HFFc6 (cell line): ENCODE measurements at places on chromosomes 5 and 9.

DNA sequence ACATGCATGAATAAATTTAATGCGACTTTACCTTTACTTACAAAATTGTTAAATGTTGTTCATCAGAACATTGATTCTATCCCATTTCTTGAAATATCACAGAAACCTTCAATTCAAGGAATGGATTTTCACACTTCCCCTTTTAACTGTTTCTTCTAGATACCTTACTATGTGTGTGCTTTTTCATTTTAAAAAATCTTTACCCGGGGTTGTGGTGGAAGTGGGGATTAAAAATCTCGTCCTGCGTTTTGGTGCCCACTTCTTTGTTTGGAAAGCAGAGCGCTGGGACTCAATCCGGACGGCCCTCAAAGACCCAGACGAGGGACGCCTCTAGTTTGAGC is 5.8 kb upstream of the MEF2C start:
- no peaks in the 10 kb centered on the region for H3K36me3 ChIP-seq
- H3K4me1 ChIP-seq, result peaks cover 26% of the 10 kb centered on the region
- DNase-seq, result no peak
- H3K27me3 ChIP-seq, result peaks cover 4% of the 10 kb centered on the region; the same call in 1 of the 2 replicates
- peak overlapping the region; percentile 94 for H3K4me3 ChIP-seq

DNA sequence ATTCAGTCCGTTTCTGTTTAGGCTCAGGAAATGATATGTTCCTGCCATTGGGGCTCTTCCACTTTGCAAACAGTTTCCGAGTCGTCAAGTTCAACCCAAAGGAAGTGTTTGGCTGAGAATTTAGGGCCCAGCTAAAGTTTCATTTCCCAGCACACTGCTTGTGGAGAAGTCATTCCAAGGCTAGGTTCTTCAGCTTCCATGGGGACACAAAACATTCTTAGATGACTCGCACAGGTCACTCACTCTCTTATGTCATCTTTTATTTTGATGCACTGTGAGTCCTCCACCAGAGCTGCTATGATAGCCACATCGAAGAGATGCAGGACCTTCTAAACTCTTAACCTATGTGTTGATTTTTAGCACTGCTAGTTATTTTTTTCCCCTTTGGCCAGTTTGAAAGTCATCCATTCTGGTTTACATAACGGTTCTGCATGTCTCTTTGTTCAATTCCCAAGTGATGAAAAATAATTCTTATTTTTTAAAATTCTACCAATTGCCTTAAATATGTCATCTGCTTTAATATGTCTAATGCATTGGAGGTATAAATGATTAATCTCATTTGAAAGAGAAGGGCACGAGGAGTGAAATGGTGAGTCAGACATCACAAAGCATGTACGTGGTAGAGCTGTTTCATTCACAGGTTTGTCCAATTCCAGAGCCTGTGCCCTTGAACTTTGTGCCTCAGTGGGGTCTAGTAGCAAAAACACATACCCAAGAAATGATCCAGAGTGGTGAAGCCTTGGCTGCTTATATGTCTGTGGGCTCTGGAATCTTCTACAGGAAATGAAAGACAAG is 84.3 kb downstream of the ZNF462 start:
- no peak overlapping the region for H3K27ac ChIP-seq
- H3K4me3 ChIP-seq, result no peak overlapping the region
- peaks cover 6% of the 10 kb centered on the region; the same call in 1 of the 2 replicates for H3K36me3 ChIP-seq
- no peak for DNase-seq
- H3K27me3 ChIP-seq, result no peaks in the 10 kb centered on the region

- no peak overlapping the region for H3K4me3 ChIP-seq
- H3K4me1 ChIP-seq, result no peaks in the 10 kb centered on the region
- H3K27me3 ChIP-seq, result peaks cover 2% of the 10 kb centered on the region; the same call in 1 of the 2 replicates
- no peaks in the 10 kb centered on the region; the same call in 1 of the 2 replicates for H3K36me3 ChIP-seq
- H3K27ac ChIP-seq, result no peak overlapping the region
Measured at GRCh38 chr5:3006526-3006925, 255.0 kb upstream of the IRX2 start.

DNA sequence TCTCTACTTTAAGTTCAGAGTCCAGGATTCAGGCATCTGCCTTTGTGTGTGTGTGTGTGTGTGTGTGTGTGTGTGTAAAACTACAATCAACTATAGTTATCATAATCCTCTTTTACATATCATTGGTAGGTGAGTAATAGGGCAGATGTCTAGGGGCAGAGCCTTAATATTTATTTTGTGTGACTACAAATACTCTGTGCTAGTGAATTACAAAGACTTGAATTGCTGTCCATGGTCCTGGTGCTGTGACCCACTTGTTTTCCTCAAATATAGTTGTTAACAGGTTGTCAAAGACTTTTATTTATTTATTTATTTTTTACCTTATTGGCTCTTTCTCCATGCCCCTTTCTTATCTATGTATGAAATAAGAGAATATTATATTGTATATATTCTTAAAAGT is 196.8 kb downstream of the ANXA1 start:
- no peaks in the 10 kb centered on the region for H3K27me3 ChIP-seq
- H3K36me3 ChIP-seq, result no peaks in the 10 kb centered on the region
- no peak overlapping the region for H3K4me3 ChIP-seq
- H3K4me1 ChIP-seq, result no peaks in the 10 kb centered on the region
- no peak for DNase-seq

- H3K27ac ChIP-seq, result no peak overlapping the region
- no peak overlapping the region for H3K4me3 ChIP-seq
- no peak for DNase-seq
- H3K27me3 ChIP-seq, result no peaks in the 10 kb centered on the region
Measured at GRCh38 chr5:25119650-25120049, 474.9 kb upstream of the CDH10 start.

DNA sequence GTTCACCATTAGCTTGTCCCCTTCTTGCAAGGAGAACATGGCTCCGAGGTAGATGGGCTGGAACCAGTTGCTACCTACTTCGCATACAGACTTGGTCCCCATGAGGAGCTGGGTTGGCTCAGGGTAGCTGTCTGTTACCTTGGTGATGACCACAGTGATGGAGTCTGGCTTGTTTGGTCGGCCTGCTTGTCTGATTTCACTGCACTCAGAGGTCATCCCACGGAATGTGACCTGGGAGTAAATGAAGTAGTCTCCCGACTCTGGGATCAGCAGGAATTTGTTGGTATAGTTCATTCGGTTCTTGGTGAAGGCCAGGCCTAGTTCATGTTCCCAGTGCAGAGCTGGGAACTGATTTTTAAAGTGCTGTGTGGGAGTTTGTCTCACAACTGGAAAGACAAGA is 15.3 kb downstream of the TNFSF15 start:
- H3K27me3 ChIP-seq, result peaks cover 3% of the 10 kb centered on the region
- no peak for DNase-seq
- H3K27ac ChIP-seq, result no peak overlapping the region
- H3K4me1 ChIP-seq, result peaks cover 15% of the 10 kb centered on the region
- no peaks in the 10 kb centered on the region for H3K36me3 ChIP-seq
- no peak overlapping the region for H3K4me3 ChIP-seq
